ENCODE measurements at places on chromosomes 1 and 21. TPM values are rescaled to one million over a fixed set of nuclear protein-coding genes. Genes with fewer than 3 reads are reported as not detected.

DNA sequence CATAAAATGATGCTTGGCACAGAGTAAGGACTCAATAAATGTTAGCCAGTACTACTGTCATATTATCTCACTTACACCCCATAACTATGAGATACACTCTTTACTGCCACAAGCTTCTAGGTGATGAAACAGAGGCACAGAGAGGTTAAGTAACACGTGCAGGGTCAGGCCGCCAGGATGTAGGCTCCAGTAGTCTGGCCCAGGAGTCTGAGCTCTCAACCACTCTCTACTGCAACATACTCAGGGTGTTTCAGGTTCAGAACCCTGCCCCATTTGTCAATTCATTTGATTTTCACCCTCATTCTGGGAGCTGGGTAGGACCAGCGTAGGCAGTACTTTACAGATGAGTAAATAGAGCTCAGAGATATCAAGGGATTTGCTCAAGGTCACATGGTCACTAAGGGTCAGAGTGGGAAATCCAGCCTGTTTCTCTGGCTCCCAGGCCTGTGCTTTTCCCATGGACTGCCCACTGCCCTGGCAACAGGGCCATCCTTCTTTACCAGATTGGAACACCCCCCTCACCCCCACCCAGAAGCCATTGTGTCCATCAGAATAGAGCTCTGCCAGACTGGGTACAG lies 21.2 kb downstream of the IQGAP3 start:
- no peak for DNase-seq

- no peak for DNase-seq
Measured at GRCh38 chr1:71167505-71167904, 86.7 kb upstream of the ZRANB2 start.

DNA sequence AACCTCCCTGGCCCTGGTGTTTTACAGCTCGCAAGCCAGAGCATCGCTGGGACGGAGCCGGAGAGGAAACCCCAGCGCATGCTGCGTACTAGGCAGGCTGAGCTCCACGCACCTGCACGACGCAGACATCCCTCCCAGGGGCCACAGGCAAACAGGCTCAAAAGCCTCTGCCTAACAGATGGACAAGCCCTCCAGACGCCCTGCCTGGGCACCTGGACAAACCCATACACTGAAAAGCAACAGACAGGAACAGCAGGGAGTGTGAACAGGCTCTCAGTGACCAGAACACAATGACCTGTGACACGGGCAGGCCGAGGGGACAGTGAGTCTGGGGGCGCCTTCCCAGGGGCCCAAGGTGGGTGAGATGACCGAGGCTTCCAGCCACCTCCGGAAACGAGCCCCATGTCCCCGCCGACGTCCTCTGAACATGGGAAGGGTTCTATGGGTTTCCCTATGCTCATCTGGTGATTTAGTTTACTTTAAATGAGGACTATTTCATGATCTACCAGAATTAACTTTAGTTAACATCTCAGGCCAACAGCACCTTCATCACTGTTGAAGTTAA lies 40.3 kb downstream of the NPHP4 start:
- DNase-seq = no peak

DNA sequence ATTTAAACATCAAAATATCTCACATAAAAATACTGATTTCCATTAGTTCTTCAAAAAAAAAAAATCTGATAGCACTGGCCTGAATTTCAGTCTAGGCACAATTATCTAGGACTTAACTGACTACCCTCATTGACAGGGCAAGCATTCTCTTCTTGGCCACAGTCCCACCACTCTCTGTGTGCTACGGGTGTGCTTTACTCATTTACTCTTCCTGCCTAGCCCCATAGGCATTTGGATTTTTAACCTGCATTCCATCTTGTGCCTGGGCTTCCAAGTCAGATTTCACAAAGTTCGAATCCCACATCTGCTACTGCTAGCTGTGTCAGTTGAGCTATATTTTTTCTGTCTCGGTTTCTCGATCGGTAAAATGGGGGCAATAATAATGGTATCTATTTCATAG lies 38.0 kb downstream of the PTPN14 start:
- no peak for DNase-seq

DNA sequence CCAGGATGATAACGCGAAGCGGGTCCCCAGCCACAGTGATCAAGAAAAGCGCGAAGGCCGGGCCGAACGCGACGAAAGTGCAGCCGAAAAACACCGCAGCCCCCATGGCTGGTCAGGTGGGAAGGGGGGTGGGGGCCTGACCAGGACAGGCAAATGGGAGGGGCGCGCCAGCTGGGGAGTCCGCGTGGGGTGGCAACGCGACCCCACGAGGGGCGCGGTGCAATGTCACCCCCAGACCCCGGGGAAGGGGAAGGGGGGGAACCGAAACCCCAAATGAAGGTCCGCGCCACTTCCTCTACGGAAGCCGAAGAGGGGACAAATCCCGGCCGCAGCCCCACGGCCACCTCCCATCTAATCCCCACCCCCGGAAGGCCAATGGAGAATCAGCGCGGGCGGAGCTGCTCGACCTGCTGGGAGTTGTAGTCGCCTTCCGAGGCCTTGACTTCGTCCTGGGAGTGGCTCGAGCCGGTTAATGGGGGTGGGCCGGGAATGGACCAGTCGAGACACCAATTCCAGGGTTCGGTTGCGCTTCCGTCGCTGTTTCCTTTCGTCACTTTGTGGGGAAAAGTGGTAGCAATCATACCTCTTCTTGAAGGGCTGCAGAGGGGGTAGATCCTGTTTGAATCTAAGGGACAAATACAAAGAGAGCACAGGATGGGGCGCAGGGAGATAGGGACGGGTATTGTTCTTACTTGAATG lies at the start of gene APH1A:
Gene APH1A, minus strand, starts transcription at position 312 of the 699 bp plus-strand sequence. Its CDS starts 206 bp downstream, at position 106.
- peak; percentile 98 for DNase-seq

DNA sequence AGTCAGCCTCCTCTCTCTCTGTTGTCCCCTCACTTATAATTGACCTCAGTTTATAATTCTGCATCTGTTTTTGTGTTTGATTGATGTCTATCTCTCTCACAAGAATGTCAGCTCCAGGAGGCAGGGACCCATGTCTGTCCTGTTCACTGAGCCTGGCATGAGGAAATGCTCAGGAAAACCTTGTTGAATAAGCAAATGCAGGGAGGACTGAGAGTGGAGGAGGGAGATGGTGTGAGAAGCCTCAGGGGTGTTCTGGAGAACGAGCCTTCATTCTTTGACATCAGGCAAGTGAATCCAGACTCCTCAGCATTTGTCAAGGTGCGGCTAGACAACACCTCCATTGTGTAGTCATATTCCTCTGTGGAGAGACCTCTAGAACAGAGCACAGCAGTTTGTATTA lies 45.5 kb downstream of the MAN1C1 start:
- no peak for DNase-seq

The ITGB2 gene
- 35.7 TPM for total RNA-seq

DNA sequence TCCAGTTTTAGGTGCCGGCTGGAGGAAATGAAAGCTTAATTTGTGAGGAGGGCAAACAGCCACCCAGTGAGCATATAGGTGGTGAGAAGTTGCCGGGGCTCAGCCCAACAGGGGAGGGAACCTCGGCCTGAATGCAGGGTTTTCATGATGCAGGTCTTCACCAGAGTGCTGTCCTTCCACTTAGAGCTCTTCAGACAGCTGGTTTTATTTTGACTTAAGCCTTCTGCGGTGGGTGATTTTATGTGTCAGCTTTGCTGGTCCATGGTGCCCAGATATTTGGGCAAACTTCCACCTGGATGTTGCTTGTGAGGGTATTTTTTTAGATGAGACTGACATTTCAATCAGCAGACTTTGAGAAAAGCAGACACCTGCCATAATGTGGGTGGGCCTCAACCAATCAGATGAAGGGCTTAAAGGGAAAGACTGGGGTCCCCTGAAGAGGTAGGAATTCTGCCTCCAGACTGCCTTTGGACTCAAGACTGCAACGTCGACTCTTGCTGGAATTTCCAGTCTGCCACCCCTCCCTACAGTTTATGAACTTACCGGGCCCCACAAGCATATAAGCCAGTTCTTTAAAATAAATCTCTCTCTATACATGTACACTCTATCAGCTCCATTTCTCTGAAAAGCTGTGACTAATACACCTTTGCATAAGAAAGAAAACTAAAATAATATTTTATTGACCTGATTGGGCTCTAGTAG lies 72.8 kb downstream of the RHOU start:
- DNase-seq = peak; percentile 31

The HES4 gene
- total RNA-seq = 63.6 TPM

- DNase-seq = no peak
Measured at GRCh38 chr1:67777016-67777415, 56.3 kb downstream of the GNG12 start.

DNA sequence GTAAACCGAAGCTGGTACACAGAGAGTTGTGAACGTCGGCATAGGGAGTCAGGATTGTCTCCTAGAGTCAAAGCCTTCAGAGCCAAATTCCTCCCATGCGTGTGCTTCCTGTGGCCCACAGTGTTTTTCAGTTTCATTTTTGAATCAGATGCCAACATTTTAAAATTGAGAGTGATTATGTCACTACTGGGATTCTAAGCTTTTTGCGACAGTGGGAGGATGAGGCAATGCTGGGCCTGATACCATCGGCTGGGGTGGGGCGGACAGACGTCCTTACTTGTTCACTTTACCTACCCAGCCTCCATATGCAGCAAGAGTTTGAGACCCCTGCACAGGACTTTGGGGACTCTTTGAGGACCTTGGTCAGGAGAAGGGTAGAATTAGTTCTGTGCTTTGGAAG lies 1.3 kb upstream of the KLHDC7A start:
- peak; percentile 62 for DNase-seq

GRCh38 chr1:154989195-154989860 lies 4.1 kb upstream of the LENEP start:
- no peak for DNase-seq

The SLC9C2 gene
- not detected for total RNA-seq

The MEX3A gene
- total RNA-seq = 1.2 TPM

GRCh38 chr21:40054403-40054802 lies 187.2 kb downstream of the PCP4 start:
- DNase-seq = peak; percentile 81

DNA sequence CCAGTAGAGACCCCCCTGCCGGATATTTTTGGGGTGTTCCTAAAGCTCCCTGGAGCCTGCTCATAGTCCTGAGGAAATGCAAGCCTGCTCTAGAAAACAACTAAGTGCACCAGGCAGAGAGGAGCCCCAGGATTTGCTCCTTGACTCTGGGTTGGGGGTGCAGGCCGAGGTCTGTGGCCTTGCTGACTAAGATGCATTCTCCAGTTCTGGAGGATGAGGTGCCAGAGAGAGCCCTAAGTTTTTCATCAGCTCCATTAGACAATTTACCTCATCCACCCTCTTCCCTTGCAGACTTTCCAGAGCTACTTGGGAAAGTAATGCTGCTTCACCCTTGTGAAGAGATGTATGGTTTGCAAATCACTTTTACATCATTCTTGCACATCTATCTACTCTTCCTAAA lies 9.1 kb downstream of the TUFT1 start:
- no peak for DNase-seq

- no peak for DNase-seq
Measured at GRCh38 chr1:177219554-177220458, 49.0 kb downstream of the BRINP2 start.

GRCh38 chr1:180026556-180026955 lies 71.9 kb downstream of the CEP350 start:
- DNase-seq = no peak

- no peak for DNase-seq
Measured at GRCh38 chr1:35894183-35894582, 11.2 kb downstream of the AGO1 start.

DNA sequence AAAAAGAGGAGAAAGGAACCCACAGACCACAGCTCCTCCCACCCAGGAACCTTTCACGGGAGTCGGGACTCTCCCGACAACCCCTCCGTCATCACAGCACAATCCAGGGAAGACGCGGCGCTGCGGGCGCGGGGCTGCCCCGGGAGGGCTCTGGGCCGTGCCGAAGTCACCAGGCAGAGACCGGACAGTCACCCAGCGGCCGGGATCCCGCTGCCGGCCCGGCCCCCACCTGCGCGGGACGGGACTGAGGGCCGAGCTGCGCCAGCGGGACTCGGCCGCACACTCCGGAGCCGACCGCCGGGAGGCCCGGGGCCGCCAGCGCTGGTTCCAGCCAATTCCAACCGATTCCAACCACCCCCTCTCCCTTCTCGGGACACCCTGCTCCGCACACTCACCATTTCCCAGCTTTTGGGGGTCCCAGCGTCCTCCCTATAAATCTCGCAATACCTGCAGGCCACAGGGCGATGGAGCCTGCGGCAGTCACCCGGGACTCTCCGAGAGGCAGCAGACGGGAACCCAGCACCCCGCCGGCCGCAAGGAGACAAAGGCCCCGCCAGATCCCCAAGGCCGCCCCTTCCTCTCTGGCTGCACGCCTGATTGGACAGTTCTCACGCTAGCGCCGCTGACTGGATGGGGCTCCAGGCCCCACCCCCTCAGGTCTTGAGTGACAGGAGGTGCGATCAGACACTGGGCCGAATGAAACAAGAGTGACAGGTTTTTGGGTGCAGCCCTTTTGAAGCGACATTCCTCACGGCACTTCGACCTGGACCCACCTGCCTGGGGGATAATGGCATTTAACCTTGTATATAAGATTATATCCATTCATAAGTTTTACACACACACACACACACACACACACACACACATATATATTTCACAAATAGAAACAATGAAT lies at the start of gene ZNF695:
Gene ZNF695, minus strand, starts transcription at position 547 of the 895 bp plus-strand sequence. Its CDS starts 149 bp downstream, at position 398.
- peak; percentile 89 for DNase-seq

The IL20 gene
- total RNA-seq = not detected

GRCh38 chr21:45157932-45158331 lies 83.6 kb downstream of the ADARB1 start:
- peak; percentile 19 for DNase-seq

DNA sequence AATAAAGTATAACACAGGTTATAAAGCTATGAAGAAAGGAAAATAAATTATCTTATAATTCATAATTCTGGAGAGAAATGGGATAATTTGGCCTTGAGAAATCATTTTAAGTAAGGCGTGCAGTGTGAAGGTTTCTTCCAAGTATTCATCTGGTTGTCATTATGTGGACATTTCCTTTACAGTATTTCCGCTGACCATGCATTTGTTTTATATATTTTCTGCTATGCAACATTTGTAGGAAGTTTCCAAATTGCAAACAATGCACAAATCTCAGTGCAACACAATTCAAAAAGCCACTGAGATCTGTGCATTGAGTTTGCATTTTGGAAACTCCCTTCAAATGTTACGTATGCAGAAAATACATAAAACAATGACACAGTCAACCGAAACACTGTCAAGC lies 17.8 kb downstream of the ZNF670 start:
- no peak for DNase-seq

DNA sequence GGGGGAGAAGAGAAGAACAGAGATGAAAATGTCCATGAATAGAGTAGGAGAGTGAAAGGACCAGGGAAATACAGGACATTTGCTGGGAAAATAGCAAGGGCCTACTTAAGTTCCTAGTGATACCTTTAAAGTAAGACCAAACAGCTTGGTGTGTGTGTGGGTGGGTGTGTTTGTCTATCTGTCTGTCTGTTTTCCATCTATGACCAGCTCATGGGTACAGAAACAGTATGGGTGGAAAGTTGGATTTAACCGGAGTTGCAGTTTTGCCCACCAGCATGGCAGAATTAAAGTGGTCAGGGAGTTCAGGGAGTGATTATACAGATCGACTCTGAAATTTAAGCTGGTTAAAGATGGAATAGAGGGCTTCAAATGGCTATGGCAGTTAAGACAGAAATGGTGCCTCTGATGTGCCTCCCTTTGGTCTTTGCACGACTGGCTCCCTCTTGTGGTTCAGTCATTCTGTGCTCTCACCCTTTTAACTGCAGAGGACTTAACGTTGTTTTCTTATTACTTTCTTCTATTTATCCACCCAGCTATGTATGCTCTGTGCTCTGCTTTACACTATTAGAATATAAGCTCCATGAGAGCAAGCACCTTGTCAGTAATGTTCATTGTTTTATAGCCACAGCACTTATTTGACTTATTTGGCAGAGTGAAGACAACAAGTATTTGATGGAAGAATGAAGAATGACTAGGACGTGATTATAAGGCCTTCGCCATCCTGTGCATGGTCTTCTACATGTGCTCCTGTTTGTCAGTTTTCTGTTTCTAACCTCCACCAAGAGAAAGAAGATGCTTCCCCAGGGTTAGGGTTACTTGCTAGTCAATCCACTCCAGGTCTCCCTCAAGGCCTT lies 72.7 kb upstream of the AK4 start:
- DNase-seq = no peak
